ENCODE measurements at places on chromosomes 11 and 22.

- DNase-seq: no peak
These were observed 34.5 kb upstream of the CYB5R3 start for GRCh38 chr22:42683578-42684283.

DNA sequence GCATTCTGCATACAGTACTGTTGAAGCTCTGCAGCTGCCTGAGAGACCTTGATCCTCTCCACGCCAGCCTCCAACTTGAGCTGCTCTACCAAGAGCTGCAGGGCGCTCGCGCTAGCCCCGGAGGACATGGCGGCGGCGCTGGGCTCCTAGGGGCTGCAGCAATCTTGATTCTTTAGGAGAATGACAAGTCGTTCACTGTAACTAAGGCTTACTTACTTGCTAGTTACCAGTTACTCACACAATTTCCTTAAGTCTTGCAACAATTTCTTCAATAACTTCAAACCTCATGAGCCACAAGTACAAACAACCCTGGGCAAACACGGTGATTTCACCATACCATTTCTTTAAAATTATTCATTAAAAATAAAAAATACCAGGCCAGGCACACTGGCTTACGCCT, 21.9 kb downstream of the SBF2 start:
- DNase-seq: no peak

- no peak for DNase-seq
These were observed 62.1 kb downstream of the LRP5 start for GRCh38 chr11:68374531-68374930.

GRCh38 chr11:64859542-64860414, 15.3 kb upstream of the CDC42BPG start:
- DNase-seq: no peak

- DNase-seq: no peak
These were observed 3.3 kb upstream of the PPARA start for GRCh38 chr22:46147061-46147460.

- no peak for DNase-seq
These were observed 10.6 kb upstream of the IFTAP start for GRCh38 chr11:36583667-36584066.

GRCh38 chr11:121996574-121996973, 119.4 kb downstream of the BLID start:
- no peak for DNase-seq

DNA sequence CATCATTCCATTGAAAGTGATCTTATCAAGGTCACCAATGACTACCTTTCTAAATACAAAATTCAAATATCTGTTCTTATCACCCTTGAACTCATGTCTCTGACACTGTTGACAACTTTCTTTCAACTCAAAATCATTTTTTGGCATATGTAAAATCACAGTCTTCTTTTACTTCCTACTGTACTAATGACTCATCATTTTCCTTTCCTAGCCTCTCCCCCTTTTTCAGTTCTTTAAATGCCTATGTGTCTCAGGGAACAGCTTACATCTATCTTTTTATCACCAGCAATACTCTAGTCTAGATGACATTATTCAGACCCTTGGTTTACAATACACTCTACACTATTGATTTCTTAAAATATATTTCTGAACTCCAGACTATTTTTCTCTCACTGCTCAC, 2220.7 kb upstream of the RAG2 start:
- no peak for DNase-seq

GRCh38 chr22:44623771-44624510, 78.1 kb upstream of the PRR5 start:
- DNase-seq: no peak

DNA sequence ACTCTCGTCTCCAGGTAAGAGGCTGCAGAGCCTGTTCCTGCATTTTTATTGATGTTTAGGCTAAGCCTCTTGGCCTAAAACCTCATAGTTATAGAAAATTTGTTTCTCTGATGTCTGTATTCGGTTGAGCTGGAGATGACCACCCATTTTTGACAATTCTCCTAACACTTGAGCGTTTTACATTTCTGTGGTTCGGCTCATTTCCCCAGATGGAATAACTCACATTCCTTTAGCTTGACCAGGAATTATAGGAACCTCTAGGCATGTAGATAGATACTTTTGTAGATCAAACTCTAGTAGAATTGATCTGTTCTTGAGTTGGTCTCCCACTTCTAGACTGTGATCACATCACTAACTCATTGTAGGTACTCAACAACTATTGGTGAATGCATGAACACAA, 172.6 kb upstream of the CADM1 start:
- DNase-seq: peak; percentile 74

- DNase-seq: no peak
These were observed 802.7 kb downstream of the METTL15 start for GRCh38 chr11:28910926-28911325.

DNA sequence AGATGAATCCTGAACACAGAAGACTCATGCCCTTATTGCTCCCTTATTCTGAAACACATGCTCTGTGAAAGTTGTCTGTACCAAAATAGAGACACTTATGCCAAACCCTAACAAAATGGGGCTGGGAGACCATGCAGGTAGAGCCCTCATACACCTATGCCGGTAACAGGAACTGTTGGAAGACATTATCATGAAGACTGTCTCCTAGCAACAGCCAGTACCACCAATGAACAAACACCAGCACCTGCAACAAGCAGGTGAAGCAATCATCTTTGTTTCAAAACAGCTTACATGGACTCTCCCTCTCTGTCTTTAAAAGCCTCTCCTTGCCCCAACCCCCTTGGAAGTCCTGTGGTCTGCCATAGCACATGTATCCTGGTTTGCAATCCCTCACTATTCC, 17.2 kb downstream of the SLC5A4 start:
- DNase-seq: no peak
